ENCODE measurements at places on chromosomes 7 and 10. TPM values are rescaled to one million over a fixed set of nuclear protein-coding genes. Genes with fewer than 3 reads are reported as not detected.

GRCh38 chr7:102119213-102119651, 167.4 kb upstream of the SH2B2 start:
- no peak for DNase-seq

BMPR1A gene
- total RNA-seq, result 18.6 TPM

TCERG1L gene
- 0.03 TPM for total RNA-seq

ANLN gene
- total RNA-seq, result 460 TPM

DNA sequence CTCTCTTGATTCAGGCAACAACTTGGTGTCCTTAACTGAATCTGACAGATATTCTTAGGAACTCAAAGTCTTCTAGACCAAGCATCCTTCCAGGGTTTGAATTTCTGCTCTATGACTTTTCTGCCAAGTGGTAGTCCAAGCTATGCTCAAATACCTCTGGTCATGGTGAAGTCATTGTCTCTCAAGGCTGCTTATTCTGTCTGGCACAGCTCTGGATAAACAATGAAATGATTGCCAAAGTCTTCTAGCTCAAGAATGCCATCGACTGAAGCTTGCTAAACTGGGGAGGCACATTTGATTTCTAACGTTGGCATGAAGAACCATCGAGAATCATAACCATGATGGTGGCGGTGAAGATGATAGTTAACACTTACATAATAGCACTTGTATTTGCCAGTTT, 116.2 kb upstream of the MKX start:
- no peak for DNase-seq

DNA sequence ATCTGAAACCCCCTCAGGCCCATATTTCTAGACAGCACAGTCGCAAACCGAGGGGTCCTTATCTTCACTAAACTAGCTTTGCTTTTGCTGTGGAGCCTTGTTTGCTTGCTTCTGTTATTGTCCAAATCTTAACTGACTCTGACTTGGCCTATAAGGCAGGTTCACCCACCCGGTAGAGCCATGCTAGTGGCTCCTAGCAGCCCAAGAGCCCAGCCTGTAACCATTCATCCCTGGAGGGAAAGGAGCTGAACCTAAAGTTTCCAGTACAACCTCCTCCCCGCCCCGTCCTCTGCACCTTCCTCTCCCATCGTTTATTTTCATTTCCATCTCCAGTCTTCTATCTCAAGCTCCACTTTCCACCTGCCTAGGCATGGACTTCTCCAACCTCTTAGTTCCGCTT, 345.7 kb downstream of the PTPRN2 start:
- DNase-seq, result no peak

DNA sequence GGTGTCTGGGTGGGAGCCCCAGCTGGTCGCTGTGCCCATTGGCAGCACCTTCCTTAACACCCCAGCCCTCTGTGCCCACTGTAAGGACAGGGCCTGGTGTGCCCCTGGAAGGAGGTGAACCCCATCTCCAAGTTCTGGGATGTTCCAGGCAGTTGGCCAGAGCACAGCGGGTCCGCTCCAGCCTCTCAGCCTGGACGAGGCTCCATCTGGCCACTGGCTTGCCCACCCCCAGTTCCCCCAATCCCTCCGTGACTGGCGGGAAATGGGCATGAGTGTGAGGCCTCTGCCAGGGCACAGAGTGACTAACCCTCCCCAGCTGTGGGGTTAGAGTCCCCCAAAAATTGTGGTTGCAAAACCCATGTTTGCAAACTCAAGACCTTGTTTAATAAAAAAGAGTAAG, 15.6 kb downstream of the GRIFIN start:
- DNase-seq, result no peak

- DNase-seq, result peak; percentile 84
Observed at GRCh38 chr10:30510184-30510931, 76.4 kb downstream of the MAP3K8 start.

MUC12 gene
- total RNA-seq, result 8.7 TPM

PPP1R3C gene
- total RNA-seq, result 0.74 TPM

Data from Daoy (cell line).